Heart right ventricle (tissue), 16 donors: ENCODE measurements at places on chromosomes 13 and 19. TPM values are rescaled to one million over a fixed set of nuclear protein-coding genes. Genes with fewer than 3 reads are reported as not detected.

Gene NCR1
- 0.81 TPM for total RNA-seq

Gene C19orf85
- not detected for total RNA-seq

Gene DPF1
- 0.19 TPM for total RNA-seq

Gene TEX26
- not detected for total RNA-seq

DNA sequence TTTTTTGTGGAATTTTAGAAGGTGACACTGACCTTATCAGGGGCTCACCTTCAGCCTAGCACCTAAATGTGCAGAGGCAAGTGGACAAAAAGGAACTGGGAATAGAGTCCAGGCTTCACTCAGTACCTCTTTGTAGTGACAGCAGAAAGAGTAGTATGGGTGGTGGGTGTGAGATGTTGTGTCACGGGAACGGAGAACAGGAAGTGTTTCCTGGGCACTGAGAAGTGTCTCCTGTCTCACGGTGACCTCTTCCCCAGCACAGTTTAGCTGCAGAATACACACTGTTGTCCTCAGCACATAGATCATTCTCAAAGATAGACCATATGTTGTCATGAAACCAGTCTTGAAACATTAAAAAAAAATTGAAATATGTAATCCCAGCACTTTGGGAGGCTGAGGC is 17.5 kb upstream of the LGALS14 start:
- no peak for DNase-seq
- H3K27ac ChIP-seq: no peak overlapping the region
- H3K4me3 ChIP-seq: no peak overlapping the region
- H3K4me1 ChIP-seq: no peaks in the 10 kb centered on the region
- peaks cover 4% of the 10 kb centered on the region for H3K27me3 ChIP-seq

GRCh38 chr19:703651-704446 is 4.9 kb upstream of the PALM start:
- H3K27me3 ChIP-seq: peaks cover 7% of the 10 kb centered on the region
- peak; percentile 88 for DNase-seq
- no peaks in the 10 kb centered on the region for H3K36me3 ChIP-seq
- H3K27ac ChIP-seq: peak overlapping the region; percentile 4
- H3K4me3 ChIP-seq: peak overlapping the region; percentile 41

- peaks cover 8% of the 10 kb centered on the region for H3K4me1 ChIP-seq
- H3K36me3 ChIP-seq: no peaks in the 10 kb centered on the region
- DNase-seq: peak; percentile 33
- no peaks in the 10 kb centered on the region for H3K27me3 ChIP-seq
- H3K27ac ChIP-seq: peak overlapping the region; percentile 12
Measured at GRCh38 chr19:2888731-2889224, 11.9 kb upstream of the ZNF57 start.

GRCh38 chr19:10921910-10922637 is 6.4 kb downstream of the YIPF2 start:
- no peaks in the 10 kb centered on the region for H3K27me3 ChIP-seq
- H3K27ac ChIP-seq: no peak overlapping the region
- H3K4me1 ChIP-seq: no peaks in the 10 kb centered on the region

DNA sequence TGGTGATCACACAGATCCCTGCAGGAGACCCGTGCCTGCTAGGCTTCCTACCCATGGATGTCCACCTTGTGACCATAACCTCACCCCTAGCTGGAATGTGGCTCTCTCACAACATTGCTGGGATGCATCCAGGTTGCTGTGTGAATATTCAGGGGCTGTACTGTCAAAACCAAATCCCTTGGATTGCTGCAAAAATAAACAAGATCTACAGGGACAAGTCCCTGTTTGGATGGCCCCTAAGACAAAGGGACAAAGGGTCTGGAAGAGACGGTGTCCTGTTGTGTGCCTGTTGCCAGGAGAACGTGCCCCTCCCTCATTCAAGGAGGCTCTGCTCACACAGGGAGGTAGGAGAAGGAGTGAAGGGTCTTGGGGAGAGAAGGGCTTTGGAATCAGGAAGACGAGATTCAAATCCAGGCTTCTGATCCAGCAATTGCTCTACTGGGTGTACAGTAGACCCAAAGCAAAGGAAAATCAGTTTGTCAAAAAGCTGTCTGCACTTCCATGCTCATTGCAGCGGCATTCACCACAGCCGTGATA is 89.2 kb upstream of the WASF3 start:
- H3K27me3 ChIP-seq: peaks cover 6% of the 10 kb centered on the region
- H3K4me1 ChIP-seq: no peaks in the 10 kb centered on the region
- no peak overlapping the region for H3K4me3 ChIP-seq
- DNase-seq: no peak
- no peaks in the 10 kb centered on the region for H3K36me3 ChIP-seq

- no peak for DNase-seq
- no peak overlapping the region for H3K27ac ChIP-seq
- H3K4me3 ChIP-seq: no peak overlapping the region
- no peaks in the 10 kb centered on the region for H3K36me3 ChIP-seq
- H3K4me1 ChIP-seq: peaks cover under 1% of the 10 kb centered on the region
Measured at GRCh38 chr19:7883105-7883504, 5.2 kb upstream of the LRRC8E start.

DNA sequence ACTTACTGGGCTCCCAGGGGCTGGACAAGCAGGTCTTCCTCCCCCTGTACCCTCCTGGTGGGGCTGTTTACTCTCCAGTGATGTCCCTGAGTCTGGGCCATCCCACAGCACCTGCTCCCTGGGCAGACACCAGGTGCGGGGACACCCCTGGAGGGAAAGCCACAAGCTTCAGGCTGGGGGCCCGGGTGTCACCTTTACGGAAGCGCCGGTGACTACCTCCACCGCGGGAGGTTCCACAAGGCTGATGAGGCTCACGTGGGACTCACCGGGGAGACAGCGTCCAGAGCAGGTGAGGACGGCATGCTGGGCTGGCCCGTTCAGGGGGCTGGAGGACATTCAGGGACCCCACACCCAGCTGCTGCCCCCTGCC is 24.9 kb downstream of the NFILZ start:
- H3K27ac ChIP-seq: no peak overlapping the region
- no peak overlapping the region for H3K4me3 ChIP-seq
- DNase-seq: no peak

GRCh38 chr13:110425444-110425780 is 118.3 kb downstream of the COL4A2 start:
- H3K27me3 ChIP-seq: no peaks in the 10 kb centered on the region
- peaks cover 7% of the 10 kb centered on the region for H3K36me3 ChIP-seq
- DNase-seq: no peak
- peaks cover 4% of the 10 kb centered on the region for H3K4me1 ChIP-seq

DNA sequence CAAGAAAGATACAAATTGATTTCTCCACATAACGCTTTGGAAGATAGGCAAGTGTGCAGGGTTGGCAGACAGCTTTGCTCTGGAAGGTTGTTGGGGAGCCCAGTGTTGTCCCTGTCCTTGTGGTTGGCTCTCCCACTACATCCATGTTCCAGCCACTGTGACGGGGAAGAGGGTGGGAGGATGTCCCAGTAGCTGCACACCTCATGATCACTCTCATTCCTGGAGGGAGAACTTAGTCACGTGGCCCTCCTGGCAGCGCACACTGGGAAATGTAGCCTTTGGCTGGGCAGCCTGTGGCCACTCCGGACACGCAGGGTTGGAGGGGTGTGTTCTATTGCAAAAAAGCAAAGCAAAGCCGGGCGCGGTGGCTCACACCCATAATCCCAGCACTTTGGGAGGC is 9.9 kb downstream of the POLD1 start:
- H3K27me3 ChIP-seq: no peaks in the 10 kb centered on the region
- no peaks in the 10 kb centered on the region for H3K4me1 ChIP-seq
- no peak overlapping the region for H3K27ac ChIP-seq
- H3K36me3 ChIP-seq: peaks cover 24% of the 10 kb centered on the region
- H3K4me3 ChIP-seq: no peak overlapping the region

GRCh38 chr13:49272296-49272695 is 24.6 kb downstream of the CDADC1 start:
- H3K36me3 ChIP-seq: peaks cover 20% of the 10 kb centered on the region

DNA sequence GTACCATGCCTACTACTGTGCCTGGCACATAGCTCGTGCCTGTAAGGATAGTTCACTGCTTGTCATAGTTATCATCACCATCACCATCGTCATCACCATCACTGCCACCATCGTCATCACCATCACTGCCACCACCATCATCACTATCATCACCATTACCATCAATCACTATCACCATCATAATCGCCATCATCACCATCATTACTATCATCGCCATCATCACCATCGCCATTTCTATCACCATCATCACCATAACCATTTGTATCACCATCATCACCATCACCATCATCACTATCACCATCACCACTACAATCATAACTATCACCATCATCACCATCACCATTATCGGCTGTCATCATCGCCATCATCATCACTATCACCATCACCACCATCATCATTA is 107.1 kb downstream of the TUBA3C start:
- no peak for DNase-seq
- no peak overlapping the region for H3K4me3 ChIP-seq
- H3K27me3 ChIP-seq: no peaks in the 10 kb centered on the region
- no peak overlapping the region for H3K27ac ChIP-seq
- H3K4me1 ChIP-seq: no peaks in the 10 kb centered on the region

GRCh38 chr19:32611161-32611560 is 30.2 kb downstream of the PDCD5 start:
- H3K4me1 ChIP-seq: no peaks in the 10 kb centered on the region
- DNase-seq: no peak
- H3K36me3 ChIP-seq: peaks cover 100% of the 10 kb centered on the region
- H3K4me3 ChIP-seq: no peak overlapping the region

GRCh38 chr13:49584771-49585182 is 581 bp downstream of the RCBTB1 start:
- peak overlapping the region; percentile 75 for H3K27ac ChIP-seq
- H3K4me1 ChIP-seq: peaks cover 21% of the 10 kb centered on the region
- H3K4me3 ChIP-seq: peak overlapping the region; percentile 94
- H3K27me3 ChIP-seq: no peaks in the 10 kb centered on the region
- DNase-seq: no peak

GRCh38 chr13:44135566-44135965 is 238.1 kb upstream of the SERP2 start:
- peaks cover 7% of the 10 kb centered on the region for H3K4me1 ChIP-seq
- H3K27me3 ChIP-seq: no peaks in the 10 kb centered on the region
- H3K27ac ChIP-seq: no peak overlapping the region
- H3K4me3 ChIP-seq: no peak overlapping the region
- H3K36me3 ChIP-seq: no peaks in the 10 kb centered on the region

GRCh38 chr19:35862528-35862927 is 5.8 kb downstream of the KIRREL2 start:
- H3K27ac ChIP-seq: no peak overlapping the region
- no peaks in the 10 kb centered on the region for H3K4me1 ChIP-seq
- peaks cover 55% of the 10 kb centered on the region for H3K27me3 ChIP-seq

DNA sequence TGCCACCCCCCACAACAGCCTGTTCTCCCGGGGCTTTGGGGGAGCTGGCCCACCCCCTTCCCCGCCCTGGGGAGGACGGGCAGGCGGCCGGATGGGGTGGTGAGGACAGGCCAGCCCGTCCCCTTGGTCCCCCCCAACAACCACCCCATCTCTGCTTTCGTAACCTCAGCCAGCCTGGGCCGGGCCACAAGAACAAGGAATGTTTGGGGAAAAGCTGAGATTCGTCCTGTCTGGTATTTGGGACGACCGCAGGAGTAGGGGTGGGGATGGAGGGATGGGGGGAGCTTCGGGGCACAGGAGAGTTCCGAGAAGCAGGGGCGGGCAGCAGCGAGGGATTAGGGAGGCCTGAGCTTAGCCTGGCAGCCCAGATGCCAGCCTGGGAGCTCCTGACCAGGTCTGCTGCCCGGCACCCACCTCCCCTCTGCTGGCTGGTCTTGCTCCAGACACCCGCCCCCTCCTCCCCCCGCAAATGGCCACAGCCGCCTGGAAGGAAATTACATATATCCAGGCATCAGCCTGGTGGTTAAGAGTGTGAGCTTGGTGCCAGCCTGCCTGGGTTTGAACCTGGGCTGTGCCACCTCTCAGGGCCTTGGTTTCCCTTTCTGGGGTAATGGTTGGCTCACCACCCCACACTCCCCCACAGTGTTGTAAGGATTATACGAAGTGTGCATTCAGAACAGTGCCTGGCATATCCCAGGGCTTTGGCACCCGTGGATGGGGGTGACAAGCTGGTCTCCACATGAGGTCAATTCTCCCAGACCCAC is at the start of gene PODNL1:
Gene PODNL1, minus strand, starts transcription at position 117 of the 764 bp plus-strand sequence. CDS start 236 bp downstream, outside the sequence.
- no peak within 1 kb of the TSS for H3K27ac ChIP-seq
- H3K4me1 ChIP-seq: no peaks in the 10 kb centered on the region
- peak within 1 kb of the TSS; percentile 24 for H3K4me3 ChIP-seq
- no peak for DNase-seq

DNA sequence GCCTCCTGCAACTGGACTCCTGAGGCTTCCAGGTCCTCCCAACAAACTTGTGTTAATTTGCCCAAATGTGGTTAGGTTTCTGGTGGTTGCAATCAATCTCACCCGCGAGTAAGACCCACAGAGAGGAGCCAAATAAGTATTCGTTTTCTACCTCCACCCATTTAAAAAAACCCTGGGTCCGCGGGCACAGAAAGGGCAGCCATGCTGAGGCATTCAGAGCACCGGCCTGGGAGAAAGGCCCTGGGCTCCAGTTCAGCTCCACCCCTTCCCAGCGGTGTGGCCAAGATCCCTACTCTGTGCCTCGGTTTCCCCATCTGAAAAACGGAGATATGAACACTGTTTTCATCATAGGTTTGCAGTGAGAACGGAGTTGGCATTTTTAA is 56.9 kb downstream of the PEPD start:
- H3K4me3 ChIP-seq: no peak overlapping the region
- H3K27ac ChIP-seq: no peak overlapping the region
- peaks cover 8% of the 10 kb centered on the region for H3K4me1 ChIP-seq
- DNase-seq: no peak
- H3K27me3 ChIP-seq: no peaks in the 10 kb centered on the region

GRCh38 chr13:27034678-27035111 is 136.9 kb downstream of the USP12 start:
- no peak overlapping the region for H3K27ac ChIP-seq
- H3K36me3 ChIP-seq: no peaks in the 10 kb centered on the region
- no peaks in the 10 kb centered on the region for H3K27me3 ChIP-seq
